ENCODE measurements at places on chromosomes 1 and 21.

GRCh38 chr1:21559788-21560567 is 50.8 kb downstream of the ALPL start:
- DNase-seq, result no peak

- no peak for DNase-seq
Observed at GRCh38 chr21:41048145-41048544, 119.8 kb upstream of the BACE2 start.

DNA sequence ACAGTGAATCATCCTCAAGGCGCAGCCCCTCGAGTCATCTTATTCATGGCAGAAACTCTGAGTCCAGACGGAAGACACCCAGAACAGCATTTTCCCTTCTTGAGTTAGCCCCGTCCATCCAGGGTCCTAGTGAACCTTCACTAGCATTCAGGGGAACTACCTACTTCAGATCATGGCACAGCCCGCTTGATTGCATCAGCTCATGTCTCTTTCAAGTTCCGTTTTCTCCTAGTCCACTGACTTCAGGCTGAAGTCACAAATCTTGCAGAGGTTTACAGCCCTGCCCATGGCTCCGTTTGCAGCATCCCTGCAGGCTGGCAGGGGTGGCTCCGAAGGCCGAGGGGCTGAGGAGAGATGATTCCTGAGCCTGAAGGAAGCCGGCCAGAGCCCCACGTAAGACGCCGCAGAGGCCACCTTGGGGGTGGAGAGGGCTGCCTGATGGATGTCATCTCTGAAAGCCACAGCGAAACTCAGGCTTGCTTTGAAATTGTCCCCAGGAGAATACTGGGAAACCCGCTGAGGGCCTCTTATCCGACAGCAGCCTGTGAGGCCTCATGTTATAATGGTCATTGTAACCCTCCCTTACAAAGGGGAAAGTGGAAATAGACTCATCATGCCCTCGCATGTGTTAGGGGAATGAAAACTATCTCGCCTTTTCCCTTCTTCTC is 310.2 kb upstream of the AJAP1 start:
- no peak for DNase-seq

- DNase-seq, result no peak
Observed at GRCh38 chr1:150890033-150890416, 3.1 kb downstream of the CTXND2 start.

GRCh38 chr1:239268007-239268406 is 118.4 kb upstream of the CHRM3 start:
- DNase-seq, result no peak

- no peak for DNase-seq
Observed at GRCh38 chr1:115810609-115811008, 30.3 kb downstream of the NHLH2 start.

DNA sequence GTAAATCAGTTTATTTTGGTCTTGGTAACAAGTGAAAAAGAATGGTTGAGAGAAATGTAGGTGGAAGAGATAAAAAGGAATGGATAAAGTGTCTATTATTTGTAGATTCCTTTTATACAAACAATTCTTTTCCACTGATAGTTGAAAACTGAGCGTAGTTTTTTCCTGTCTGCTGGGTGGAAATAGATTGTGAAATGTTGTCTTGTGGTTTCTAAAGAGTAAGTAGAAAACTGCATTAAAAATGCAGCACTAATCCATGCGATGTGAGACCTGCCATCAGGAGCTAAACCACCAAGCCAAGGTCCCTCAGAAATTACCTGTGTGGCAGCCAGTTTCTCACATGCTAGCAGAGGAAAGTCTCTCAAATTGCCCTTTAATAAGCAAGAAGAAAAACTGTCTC is 103.2 kb upstream of the SLC44A3 start:
- DNase-seq, result no peak

DNA sequence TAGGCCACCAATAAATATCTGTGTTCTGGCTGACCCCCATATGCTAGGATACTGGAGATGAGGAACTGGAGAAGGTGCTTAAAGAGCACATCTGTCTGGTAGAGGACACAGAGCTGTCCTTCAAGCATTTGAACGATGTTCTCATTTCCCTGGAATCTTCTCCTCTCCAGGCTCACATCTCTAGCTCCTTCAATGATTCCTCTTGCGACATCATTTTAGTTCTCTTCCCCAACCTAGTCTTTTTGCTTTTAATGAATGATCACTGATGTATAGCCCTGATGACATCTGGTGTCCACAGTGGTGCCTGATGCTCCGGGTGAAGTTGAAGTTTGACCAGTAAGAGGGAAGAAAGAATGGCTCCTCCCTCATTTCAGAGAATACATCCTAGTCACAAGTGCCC is 80.8 kb upstream of the UBE2U start:
- no peak for DNase-seq

- DNase-seq, result no peak
Observed at GRCh38 chr1:225592362-225593025, 60.4 kb downstream of the ENAH start.

DNA sequence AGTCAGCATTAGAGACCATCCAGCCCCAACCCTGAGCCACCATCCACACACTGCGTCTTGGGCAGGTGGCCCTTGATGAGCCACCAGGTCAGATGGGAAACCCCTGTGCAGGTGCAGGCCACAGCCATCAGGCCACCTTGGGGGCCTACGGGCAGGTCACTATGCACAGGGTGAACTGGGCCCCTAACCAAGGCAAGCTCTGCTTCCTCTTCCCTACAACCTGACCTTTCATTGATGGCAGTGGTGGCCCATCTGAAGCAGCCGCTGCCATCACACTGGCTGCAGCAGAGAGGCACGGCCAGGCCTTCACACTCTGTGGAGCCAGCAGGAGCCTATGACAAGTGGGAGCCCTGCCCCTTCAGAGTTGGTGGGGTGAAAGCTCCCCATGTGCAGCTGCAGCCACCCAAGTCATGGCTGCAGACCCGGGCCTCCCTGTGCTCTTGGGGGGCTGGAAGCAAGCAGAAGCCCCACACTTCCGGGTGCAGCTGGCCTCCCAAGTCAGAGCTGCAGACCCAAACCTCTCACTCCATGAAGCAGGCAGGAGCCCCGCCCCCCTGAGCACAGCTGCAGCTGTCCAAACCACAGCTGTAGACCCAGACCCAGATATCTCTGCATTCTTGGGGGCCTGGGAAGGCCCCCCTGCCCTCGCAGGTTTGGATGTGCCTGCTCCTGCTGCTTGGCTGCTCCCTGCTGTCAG is 681.5 kb downstream of the MATN1 start:
- no peak for DNase-seq

DNA sequence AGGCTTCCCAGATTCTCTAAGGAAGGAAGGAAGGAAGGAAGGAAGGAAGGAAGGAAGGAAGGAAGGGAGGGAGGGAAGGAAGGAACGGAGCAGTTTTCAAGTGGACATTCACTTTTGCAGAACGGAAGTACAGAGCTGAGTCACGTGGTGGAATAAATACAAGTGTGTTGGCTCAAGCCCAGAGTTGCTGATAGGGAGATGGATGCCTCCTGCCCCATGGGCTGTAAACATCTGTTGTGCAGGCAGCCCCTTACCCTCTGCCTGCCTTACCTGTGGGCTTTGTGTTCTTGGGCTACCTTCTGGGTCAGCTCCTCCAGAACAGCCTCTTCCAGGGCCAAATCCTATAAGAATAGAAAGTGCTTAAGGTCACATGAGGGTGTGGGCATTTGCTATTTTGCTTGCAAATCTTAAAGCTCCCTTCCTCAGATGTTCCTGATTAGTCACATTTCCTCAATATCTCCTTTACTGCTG is 121.7 kb downstream of the SMYD2 start:
- no peak for DNase-seq

DNA sequence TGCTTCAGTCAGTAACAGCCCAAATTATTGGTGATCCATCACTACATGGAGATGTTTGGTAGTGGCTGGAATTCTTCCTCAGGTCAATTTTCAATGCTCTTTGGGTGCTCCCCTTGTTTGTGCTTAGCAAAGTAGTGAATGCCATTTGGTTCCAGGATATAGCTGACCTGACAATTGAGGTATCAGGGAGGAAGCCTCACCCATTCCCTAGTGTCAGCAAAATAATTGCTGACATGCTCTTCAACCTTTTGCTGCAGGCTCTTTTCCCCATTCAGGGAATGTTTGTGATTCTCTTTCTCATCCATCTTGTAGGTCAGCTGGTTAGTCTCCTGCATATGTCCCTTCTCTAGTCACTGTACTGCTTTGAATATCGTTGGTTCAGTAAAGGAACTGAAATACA is 7.1 kb upstream of the OR10K1 start:
- DNase-seq, result no peak

GRCh38 chr1:158471920-158472319 is at the start of gene OR10R2:
Gene OR10R2 (plus strand): TSS chr1:158472220. CDS start chr1:158472326, 106 bp downstream.
- DNase-seq, result no peak

- no peak for DNase-seq
Observed at GRCh38 chr1:75092141-75092540, 42.0 kb upstream of the LHX8 start.

GRCh38 chr21:34280959-34281358 is 82.8 kb upstream of the KCNE2 start:
- no peak for DNase-seq

DNA sequence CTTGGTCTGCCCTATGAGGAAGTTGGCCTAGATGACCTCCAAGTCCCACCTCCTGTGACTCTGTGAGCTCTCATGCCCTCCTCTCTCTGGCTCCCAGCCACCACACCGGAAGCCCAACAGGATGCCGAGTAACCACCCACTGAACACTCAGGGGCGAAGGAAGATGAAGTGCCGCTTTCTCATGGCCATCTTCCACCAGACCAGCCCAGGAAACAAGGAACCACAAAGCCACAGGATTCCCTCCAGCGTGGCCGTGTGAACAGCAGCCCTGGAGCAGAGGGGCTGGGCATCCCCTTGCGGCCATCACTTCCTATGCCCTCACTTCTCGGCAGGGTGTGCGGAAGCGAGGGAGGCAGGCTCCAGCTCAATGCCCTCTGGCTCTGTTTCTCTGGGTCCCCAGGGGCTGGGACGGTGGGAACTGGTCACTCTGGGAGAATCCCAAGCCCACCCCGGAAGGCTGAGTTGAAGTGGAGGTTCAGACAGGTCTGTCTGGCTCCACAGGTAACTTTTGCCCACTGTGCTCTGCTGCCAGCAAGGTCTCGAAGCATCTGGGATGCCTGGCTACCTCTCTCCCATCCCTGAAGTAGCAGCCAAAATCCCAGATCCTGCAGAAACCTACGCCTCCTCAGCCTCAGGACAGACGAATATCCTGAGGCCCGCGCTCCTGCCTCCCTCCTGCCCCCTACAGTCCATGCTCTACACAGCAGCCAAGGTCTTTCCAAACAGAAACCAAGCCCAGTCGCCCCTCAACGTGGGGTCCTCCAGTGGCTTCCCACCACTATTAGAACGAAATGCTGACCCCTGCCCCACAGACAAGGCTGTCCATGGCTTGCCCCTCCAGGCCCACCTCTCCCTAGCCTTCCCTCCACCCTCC is 44.2 kb upstream of the ECE1 start:
- DNase-seq, result no peak

DNA sequence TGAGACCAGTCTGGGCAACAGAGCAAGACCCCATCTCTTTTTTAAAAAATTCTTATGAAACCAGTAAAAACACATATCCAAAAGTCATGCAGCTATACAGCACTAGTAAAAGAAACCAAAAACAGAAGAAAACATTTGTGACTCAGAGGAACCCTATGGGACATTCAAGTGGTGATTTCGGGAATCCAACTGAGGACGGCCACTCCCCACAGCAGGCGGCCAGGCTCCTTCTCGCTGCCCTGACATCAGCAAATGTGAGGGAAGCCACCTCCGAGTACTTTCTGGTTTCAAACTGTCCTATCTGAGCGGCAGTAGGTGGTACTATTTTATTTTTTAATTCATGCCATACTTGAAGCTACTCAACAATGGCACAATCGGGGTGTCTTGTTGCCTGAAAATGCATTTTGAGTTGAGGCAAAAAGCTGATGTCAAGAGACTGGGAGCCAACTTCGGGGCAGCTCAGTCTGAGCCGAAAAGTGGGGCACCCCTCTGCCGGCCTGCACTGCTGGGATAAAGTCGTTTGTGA is 3.3 kb downstream of the SUMO3 start:
- no peak for DNase-seq

DNA sequence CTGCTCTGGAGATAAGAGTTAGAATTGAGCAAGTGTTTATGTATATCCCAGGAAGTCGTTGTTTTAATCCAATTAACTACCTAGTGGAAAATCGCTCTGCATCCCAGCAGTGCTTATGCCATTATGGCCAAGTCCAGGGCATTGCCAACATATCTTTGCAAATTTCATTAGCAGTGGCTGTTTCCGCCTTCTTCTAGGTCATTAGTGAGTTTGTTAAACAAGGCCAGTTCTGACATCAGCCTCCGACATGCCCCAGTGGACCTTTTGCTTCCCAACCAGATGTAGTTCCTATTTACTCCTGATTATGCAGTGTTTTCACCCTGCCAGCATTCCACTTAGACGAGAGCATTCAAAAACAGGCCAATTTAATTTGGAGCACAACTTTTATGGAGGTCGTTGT is 106.8 kb upstream of the FAM78B start:
- no peak for DNase-seq

GRCh38 chr1:223492044-223492443 is 98.8 kb downstream of the CCDC185 start:
- no peak for DNase-seq

GRCh38 chr1:81224222-81224621 is 576.5 kb upstream of the ADGRL2 start:
- no peak for DNase-seq

DNA sequence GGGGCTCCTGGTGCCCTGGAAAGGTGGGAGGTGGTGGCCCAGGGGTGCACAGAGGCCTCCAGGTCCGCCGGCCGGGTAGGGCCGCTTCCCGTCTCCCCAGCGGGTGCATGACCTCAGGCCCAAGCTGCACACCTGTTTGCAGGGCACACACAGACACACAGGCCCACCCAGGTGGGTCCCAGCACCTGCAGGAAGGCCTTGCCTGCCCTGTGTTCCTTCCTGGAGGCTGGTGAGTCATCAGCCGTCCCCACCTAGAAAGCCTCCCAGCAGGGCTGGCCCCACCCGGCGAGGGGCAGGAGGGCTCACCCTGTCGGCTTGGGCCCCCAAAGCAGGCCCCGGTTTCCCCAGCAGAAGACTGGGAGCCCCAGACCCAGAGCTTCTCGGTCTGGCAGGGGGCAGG is 23.6 kb upstream of the TTLL10 start:
- no peak for DNase-seq

All from NCI-H446 (cell line).